Stomach (tissue), 19 donors: ENCODE measurements at places on chromosomes 7 and 10. TPM values are rescaled to one million over a fixed set of nuclear protein-coding genes. Genes with fewer than 3 reads are reported as not detected.

DNA sequence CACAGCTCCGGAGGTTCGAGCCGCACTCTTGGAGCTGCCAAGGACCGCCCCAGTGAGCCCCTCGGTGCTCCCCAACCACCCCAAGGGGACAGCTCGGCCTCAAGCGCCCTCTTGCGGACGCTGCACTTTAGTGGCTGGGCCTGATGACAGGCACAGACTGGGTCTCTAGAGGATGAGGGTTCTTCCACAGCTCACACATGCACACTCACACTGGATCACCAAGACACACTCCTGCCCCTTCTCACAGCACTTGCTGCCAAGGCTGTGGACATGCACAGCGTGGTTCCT is 2.1 kb downstream of the RET start:
- no peak for DNase-seq

- DNase-seq = peak; percentile 20
These were observed 7.2 kb upstream of the ADAM22 start for GRCh38 chr7:87926581-87927461.

DNA sequence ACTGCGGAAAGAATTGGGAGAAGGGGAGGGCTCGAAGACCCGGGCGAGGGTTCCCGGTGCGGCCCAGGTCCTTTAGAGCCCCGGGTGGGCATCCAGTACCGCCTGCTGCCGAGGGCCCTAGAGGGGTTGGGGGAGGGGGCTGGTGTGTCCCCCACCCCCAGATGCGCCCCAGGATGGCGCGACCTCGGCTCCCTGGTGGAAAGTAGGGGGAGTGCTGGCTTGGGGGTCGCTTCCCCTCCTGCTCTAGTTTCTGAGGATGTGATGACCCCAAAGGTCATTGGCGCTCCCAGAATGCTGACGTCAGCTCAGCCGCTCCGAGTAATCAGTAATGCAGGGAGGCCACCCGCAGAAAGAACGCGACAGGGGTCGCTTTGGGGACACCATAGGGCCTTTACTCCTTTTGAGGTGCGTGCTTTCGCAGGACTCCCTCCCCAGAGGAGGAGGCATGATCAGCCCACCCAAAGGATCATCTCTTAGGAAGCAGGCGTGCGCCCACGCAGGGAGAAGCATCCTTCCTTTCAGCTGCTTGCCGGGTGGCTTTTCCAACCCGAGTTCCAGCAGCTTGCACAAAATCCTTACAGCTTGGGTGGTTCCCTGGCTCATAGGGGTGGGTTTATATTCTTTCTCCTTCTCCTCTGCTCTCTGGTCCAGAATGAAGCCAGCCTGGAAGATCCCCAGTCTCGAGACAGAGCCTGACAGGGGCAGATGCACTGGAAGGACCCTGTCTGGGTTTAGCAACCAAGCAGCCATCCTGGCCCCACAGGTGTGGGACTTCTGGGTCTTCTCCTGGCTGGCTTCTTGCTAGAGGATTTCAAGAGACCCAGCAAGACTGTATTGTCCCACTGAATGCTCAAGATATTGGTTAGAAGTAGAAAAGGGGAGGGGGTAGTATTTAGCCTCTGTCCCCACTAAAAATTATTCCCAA is 1.3 kb upstream of the PRKAG2 start:
- DNase-seq = peak; percentile 68

- no peak for DNase-seq
These were observed 37.2 kb downstream of the IKZF1 start for GRCh38 chr7:50341724-50342123.

CTAGE4 gene
- total RNA-seq = 17.8 TPM

CALML3 gene
- total RNA-seq = not detected
